ENCODE measurements at places on chromosomes 5 and 9.

- DNase-seq = peak; percentile 63
Observed at GRCh38 chr9:35689542-35690293, at the start of gene TPM2. TSS of gene TPM2 (minus strand) at chr9:35689925. CDS start at chr9:35689817, 108 bp downstream.

- no peak for DNase-seq
Observed at GRCh38 chr5:110371725-110372041, 354.8 kb downstream of the TMEM232 start.

DNA sequence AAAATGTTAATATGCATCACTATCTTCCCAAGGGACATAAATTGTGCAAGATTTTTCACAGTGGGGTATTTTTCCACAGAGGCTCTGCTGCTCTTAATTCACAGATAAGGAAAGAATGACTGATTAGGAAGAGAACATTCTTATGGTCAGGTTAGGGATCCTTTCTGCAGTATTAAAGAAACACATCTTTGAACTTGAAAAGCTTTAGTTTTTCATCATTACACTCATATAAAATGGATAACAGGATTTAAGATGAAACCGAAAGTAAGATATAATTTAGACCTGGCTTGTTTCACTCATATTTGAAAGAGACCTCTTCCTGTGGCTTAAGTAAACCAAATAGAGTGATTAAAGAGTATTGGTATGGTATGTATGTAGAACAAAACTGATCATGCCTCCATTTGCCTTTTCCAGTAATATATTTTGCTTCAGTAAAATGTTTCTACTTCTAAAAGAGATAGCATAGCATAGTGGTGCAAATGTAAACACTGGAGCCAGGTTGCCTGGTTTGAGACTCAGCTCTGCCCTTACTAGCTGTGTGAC is 160.0 kb downstream of the PRR16 start:
- DNase-seq = peak; percentile 19

- DNase-seq = no peak
Observed at GRCh38 chr5:138241688-138242571, 28.8 kb upstream of the CDC23 start.

DNA sequence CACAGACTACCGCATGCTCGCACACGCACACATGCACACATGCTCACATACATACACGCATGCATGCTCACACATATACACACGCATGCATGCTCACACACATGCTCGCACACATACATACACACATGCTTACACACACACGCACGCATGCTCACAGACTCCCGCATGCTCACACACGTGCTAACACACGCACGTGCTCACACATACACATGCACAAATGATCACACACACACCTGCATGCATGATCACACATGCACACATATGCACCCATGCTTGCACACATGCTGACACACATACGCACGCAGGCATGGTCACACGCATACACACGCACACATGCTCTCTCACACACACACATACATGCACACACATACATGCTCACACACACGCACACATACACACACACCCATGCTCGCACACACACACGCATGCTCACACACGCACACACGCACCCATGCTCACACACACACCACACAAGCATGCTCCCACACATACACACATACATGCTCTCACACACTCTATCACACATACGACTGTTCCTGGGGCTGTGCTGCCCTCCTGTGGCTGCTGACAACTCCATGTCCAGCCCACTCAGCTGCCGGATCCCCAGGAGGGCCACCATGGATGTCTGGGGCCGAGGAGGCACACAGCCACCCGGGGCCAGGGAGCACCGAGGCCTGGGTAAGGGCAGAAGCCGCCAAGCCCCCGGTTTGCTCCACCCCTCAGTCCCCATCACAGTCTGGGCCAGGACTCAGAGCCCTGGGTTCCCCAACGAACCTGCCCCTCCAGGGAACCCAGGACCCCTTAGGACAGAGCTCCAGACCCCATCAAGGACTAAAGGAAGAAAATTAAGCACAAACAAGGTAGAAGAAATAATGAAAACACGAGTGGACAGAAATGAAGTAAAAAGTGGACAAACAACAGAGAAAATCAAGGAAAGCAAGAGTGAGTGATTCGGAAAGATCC is 31.4 kb upstream of the EGFL7 start:
- peak; percentile 66 for DNase-seq

- DNase-seq = peak; percentile 71
Observed at GRCh38 chr5:51383131-51384121, at the start of gene ISL1. TSS of gene ISL1 (plus strand) at chr5:51383448. CDS start at chr5:51383672, 224 bp downstream.

GRCh38 chr5:59648038-59648831 is 245.3 kb downstream of the PDE4D start:
- no peak for DNase-seq

DNA sequence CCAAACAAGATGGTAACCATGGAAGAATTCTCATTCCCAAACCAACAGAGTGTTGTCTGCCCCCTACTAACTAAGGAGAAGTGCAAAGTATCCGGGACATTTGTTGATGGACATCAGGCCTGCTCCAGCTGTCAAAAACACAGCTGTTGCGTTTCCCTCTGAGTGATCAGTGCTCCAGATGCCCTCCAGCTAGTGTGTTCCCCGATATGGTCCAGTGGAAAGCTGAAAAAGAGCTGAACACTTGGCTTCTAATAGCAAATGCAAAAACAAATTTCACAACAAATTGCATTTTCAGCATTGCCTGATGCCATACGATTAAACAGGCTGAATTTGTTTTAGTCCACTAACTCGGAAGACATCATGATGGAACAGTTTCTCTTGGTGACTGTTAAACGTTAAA is 1398.7 kb downstream of the PTPRD start:
- no peak for DNase-seq

- no peak for DNase-seq
Observed at GRCh38 chr5:169637549-169638121, 560 bp downstream of the DOCK2 start.

DNA sequence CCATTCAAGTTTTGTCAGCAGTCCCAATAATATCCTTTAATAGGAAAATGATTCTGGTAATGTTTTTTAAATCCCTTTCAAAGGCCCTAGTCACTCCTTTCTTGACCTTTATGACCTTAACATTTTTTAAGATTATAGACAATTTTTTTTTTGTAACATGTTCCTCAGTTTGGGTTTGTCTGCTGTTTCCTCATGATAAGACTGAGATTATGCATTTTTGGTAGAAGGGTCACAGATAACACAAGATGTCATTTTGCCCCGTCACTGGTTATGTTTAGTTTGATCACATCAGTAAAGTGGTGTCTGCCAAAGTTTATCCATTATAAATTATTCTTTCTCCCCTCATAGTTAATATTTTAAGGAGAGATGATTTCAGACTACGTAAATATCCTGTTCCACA is 16.0 kb upstream of the PTPDC1 start:
- no peak for DNase-seq

- peak; percentile 91 for DNase-seq
Observed at GRCh38 chr5:31408814-31409213, 123.1 kb downstream of the DROSHA start.

GRCh38 chr5:41878173-41878572 is 7.9 kb upstream of the OXCT1 start:
- no peak for DNase-seq

DNA sequence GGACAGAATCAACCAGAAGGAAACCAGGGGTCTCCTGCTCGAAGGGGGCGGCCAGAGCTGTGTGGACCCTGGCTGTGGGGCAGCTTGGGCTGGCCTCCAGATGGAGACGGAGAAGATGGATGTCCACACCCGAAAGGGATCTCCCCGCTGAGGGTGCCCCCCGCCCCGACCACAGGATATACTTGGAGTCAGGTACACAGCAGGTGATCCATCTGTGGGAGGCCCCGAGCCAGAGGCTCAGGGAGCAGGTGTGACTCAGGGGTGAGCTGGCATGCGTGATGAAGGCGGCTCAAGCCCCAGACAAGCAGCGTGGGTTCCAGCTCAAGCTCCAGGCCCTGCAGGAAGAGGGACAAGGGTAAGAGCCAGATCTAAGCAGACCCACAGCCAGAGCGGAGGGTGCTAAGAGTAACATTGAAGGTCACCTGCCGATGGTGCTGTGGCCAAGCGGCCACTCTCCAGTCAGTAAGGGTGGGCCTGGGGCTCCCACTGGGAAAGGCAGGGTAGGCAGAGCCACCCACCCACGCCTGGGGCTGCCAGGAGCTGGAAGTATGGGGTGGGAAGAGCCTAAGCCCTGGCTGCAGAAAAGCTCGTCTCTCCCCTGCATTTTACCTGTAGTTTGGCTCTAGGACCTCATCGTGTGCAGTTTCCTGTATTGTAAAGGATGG is 30.6 kb upstream of the MVB12B start:
- no peak for DNase-seq

GRCh38 chr9:33431420-33431819 is 16.0 kb downstream of the AQP3 start:
- DNase-seq = no peak

GRCh38 chr5:95908799-95909198 is 52.9 kb downstream of the ELL2 start:
- DNase-seq = no peak

DNA sequence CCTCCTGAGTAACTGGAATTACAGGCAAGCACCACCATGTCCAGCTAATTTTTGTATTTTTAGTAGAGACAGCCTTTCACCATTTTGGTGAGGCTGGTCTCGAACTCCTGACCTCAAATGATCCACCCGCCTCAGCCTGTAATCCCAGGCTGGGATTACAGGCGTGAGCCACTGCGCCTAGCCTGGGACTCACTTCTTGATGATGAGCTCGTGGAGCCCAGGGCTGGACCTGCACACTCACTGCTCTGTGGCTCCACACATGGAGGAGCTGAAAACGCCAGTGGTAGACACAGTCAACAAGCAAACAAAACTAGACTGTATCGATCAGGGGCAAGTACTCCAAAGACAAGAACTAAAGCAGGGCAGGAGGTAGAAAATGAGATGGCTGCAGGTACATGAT is 59.8 kb upstream of the RPL26L1 start:
- no peak for DNase-seq

DNA sequence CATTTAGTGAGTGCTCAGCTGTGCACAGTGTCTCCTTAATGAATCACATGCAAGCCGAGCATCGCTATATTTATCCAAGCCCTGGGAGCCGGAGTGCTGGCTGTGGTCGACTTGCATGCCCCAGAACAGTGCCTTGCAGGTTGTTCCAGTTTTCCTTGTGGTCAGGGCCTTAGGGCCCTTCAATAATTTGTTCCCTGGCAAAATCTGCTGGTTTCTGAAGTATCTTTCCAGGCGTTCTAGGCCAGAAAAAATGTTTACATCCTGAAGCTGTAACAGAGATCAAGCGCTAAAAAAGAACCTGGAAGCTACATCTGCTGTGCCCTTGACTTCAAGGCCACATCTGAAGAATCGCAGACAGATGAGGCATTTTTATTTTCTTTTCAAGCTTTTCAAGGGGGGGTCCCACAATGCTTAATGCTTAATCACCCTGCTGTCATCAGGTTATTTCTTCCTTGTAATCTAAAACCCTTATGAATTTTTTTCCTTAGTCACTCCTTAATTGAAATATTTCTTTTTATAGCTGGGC is 105.8 kb downstream of the DOCK2 start:
- peak; percentile 97 for DNase-seq

- no peak for DNase-seq
Observed at GRCh38 chr9:16996901-16997491, 126.5 kb upstream of the BNC2 start.

All from RPMI7951 (cell line).